ENCODE measurements at places on chromosomes 1 and 21.

GRCh38 chr1:228092342-228093049 lies 10.0 kb downstream of the ARF1 start:
- DNase-seq: no peak

DNA sequence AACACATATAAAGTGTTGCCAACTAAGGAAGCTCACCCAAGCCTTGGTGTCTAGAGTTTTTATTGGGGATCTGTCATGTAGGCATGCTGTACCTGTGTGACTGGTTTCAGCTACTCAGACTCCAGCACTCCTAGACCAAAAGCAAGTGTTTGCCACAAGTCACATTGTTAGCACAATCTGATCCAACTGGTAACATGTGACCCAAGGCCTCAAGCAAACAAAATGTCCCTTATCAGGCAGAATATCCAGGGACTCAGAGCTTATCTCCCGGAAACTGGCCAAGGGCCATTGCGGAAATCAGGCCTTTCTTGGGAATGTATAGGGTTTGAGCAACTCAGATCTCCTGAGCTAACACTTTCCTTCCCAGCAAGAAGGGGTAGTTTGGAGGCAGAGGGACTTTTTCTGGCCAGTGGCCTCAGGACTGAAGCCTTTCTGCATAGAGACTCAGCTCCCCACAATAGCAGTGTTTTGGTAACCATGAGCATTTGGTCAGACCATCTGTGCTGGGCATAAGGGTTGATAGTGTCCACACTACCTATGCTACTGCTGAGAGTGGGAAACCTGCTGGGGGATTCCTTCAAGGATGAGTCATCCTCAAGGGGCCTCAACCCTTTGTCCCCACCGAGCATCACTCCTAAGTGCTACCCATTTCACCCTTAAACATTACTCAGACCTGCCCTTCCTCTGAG lies 29.6 kb downstream of the NHLH2 start:
- DNase-seq: no peak

DNA sequence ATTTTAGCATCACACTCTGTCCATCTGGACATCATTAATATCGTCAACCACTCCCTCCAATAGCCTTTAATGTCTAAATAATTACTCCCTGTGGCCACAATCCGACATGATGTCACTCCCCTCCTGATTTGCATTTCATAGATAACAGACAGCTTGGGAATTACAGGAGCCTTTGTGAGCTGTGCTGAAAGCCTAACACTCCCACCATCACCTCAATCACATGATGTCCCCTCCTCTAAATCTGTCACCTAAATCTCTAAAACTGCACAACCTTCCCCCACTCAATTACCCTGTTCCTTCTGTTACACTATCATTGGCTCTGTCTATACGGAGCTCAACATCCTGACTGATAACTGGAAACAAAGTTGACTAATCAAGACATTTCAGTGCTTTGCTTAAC lies 14.3 kb downstream of the NHLH2 start:
- DNase-seq: no peak

- no peak for DNase-seq
Measured at GRCh38 chr1:192554904-192555303, 20.7 kb upstream of the RGS1 start.

DNA sequence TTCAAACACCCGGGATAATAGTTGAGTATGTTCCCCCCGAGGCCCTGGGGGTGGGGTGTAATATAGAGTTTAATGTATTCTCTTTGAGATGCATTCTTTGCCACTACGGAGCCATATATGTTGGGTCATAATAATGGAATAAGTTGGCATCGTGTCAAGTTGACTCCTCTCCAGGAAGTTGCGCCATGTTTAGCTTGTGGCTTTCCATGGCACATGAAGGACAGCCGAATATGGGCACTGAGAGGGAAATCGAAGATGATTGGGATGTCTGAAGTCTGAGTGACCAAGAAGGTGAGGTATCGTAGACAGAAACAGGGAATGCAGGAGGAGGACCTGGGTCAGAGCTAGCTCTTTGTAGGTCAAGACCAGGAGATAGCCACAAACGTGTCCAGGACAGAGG lies 92.6 kb downstream of the PAX7 start:
- no peak for DNase-seq

GRCh38 chr1:194042736-194043135 lies 856.3 kb upstream of the B3GALT2 start:
- DNase-seq: no peak

GRCh38 chr1:11417162-11417561 lies 61.8 kb upstream of the DISP3 start:
- DNase-seq: no peak

DNA sequence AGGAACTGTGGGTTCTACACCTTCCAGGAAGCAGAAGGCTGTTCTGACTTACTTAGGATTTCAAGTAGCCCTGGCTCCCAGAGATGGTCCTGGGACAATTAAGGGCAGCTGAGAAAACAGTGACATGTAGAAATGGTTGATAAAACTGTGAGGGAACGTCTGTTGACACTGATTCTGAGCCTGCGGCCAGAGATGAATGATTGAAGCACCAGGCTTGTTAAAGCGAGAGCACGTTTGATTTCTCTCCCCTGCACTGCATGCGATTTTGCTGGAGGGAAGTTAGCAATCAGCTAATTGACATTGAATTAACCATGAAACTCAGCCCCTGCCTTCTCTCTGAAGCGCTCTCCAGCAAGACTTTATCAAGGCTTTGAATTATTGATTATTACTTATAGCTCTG lies 29.9 kb upstream of the POU3F1 start:
- DNase-seq: no peak

DNA sequence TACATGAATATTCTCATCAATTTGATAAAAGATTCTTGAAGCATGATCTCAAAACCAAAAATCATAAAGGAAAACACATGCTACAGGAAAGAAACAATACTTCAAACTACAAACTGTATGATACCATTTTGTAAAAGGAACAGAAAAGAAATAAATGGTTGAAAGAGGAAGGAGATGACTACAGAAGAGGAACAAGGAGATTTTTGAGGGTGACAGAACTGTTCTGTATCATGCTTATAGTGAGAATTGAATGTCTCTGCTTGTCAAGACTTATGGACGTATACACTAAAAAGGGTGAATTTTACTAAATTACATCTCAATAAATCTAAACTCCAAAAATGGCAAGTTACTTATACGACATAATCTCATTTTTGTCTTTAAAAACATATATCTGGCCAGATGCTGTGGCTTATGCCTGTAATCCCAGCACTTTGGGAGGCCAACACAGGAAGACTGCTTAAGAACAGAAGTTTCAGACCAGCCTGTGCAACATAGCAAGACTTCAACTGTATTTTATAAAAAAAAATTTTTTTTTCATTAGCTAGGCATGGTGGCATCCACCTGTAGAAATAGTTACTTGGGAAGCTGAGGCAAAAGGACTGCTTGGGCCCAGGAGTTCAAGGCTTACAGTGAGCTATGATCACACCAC lies 125.4 kb downstream of the EIF4G3 start:
- no peak for DNase-seq

DNA sequence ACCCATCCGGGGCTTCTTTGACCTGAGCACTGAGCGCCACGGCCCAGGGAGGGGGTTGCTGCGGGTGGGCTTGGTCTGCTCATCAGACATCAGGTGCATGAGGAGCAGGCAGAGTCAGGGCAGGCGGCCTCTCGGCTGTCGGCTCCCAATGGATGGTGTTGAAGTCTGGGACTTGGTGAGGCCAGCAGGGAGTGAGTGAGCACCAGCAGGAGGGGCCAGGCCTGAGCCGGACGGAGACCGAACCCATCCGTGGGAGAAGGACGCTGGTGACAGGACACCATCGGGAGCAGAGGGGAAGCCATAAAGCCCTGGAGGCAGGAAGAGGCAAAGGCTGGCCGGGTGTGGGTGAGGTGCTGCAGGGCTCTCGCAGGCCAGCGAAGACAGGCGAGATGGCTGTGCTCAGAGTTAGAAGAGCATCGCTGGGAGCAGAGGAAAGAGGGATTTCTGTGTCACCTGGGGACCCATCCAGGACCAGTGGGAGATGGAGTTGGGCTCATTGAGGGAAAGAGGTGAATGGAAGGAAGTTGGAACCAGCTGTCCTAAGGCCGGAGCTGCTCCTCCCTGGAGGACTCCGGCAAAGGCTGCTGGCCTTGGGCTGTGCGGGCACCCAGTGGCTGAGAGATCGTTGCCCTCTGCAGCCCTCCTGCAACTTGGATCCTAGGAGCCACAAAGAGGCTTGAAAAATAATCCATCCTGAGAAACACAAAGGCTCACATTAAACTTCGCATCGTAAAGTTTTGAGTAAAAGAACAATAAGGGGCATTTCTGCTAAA lies 49.9 kb downstream of the PDE9A start:
- no peak for DNase-seq

DNA sequence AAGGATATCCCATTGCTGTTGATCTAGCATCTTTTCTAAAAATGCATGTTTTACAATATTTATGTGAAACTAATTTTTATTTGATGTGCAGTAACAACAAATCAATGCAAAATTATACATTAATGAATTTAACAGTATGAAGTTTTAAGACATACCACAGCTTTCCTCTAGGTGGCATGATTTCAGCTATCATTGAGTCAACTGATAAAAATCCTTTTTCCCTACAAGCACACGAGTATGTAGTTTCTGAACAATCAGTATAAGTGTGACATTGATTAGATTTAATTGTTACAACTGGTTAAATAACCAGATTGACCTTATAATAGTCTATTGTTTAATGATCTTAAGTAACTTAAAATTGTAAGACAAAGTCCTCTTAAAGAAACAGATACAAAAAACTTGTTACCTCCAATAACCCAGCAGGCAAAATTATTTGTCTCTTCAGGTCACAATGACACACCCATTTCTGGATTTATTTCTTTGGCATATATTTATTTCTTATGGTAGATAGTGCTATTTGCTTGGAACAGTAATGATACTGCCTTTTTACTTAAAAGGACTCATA lies 5.8 kb upstream of the TGFB2 start:
- no peak for DNase-seq

GRCh38 chr1:182723200-182723599 lies 38.8 kb upstream of the RGS8 start:
- no peak for DNase-seq

GRCh38 chr1:101308935-101309333 lies 72.1 kb downstream of the S1PR1 start:
- no peak for DNase-seq

DNA sequence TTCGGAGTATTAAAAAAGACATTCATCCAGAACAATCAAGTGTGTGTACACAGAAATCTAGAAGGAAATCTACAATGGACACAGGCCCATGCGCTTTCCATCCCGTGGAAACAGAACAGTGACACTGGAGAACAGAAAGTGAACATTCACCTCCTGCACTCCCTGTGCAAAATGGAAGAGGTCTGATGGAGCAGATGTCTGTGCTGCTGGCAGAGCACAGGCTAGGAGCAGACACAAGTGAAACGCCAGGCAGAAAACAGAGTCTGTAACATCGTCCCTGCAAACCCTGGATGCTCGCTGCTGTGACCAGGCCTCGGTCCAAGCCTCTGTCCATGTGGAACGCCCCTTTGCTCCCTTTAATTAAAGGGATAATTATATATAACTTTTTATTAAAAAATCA lies 36.1 kb downstream of the SLC45A1 start:
- DNase-seq: no peak

GRCh38 chr1:172638885-172639831 lies 19.7 kb upstream of the FASLG start:
- DNase-seq: peak; percentile 73

GRCh38 chr1:161402446-161402845 lies 34.8 kb upstream of the CFAP126 start:
- no peak for DNase-seq

DNA sequence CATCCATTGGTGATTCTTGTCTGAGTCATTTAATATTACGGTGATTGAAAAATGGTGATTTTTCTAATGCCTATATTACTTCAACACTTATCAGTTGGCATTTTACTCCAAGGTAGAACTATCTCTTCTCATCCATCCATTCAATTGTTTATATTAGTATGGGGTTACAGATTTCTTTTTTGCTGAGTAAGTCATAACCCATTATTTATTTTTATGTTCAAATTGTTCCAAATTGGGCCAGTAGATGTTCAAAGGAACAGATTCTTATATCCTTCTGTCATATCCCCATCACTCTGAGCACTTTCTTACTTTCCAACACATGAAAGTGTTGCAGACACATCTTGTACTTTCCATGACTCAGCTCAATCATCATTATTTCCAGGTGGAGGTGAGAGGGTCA lies 466.8 kb upstream of the CAMK1G start:
- DNase-seq: no peak

DNA sequence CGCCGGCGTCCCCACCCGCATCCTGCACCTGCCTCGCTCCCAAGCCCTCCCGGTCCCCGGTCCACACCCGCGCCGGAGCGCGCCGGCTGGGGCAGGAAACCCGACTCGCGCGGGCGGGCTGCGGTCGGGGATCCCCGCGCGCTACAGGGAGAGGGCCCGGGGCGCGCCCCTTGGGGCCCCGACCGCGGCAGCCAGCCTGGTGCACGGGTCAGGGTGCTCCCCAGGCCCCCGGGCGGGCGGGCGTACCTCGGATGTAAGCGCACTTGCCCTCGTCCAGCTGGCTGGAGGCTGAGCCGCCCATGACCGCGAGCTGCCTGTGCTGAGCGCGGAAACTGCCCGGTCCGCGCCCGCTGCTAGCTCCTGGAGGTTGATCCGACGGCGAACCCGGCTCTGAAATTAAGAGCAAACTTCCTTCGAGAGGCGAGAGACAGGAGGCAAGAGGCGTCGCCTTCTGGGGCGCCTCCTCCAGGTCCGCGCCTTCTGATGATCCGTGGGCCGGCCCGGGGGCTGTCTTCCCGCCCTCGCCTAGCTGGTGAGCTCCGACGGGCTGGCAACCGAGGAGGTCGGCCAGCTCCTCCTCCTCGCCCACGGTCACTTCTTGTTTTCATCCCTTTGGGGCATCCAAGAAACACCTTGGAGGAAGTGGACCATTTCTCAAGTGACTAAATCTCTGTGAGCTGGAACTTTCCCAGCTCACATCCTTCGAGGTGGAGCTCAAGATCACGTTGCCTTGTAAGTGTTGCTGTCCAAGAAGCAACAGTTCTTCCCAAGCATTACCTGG lies at the start of gene NIBAN1:
TSS of gene NIBAN1 (minus strand) at position 453 of the 781 bp plus-strand sequence. CDS start at position 301, 152 bp downstream.
- DNase-seq: peak; percentile 51

- DNase-seq: no peak
Measured at GRCh38 chr1:211371406-211372105, 44.9 kb downstream of the TRAF5 start.

- DNase-seq: no peak
Measured at GRCh38 chr1:100523038-100523652, 14.8 kb upstream of the GPR88 start.

DNA sequence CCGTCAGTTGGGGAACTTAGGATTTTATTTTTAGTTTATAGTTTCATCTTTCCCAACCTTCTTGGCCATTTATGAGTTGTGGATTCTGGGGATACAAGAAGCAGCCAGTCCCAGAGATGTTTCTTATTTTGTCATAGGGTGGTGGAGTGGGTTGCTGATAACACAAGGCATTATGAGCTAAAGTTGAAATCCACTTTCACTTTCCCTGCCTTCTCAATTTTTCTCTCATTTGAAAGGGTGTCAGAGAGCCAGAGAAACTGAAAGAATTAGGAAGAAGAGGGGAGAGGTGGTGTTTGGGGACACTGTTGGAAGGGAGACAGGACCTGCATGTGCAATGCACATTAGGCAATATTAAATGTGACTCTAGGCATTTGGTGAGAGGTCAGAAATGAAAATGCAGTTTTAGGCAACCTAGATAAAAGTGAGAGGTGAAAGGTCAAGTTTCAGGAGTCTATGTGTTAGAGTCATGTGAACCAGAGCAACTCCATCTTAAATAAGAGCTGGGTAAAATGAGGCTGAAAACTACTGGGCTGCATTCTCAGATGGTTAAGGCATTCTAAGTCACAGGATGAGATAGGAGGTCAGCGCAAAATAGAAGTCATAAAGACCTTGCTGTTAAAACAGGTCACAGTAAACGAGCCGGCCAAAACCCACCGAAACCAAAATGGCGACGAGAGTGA lies 71.1 kb upstream of the F3 start:
- no peak for DNase-seq

GRCh38 chr1:18530587-18531502 lies 50.1 kb downstream of the KLHDC7A start:
- DNase-seq: no peak

Measured in activated CD4-positive, alpha-beta T cell treated with anti-CD3 and anti-CD28 coated beads, Interleukin-2, amount 50 U/mL, for 4 hours (primary cell).